ENCODE measurements at places on chromosomes 3 and 15.

DNA sequence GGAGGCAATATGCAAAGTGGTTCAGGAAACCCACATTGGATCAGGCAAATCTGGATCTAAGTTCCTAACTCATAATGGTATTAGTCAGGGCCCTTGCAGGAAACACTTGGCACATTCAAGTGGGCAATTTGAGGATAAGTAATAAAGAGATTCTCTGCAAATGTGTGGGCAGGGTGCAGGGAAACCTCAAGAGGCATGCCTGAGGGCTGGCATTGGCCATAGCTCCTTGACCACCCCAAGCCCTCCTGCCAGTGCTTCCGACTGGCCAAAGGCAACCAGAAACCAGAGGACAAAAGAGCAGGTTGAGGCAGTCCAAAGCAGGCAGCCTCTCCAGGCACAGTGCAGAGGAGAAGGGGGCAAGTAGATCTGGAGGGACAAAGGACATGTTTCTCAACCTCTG is 130.8 kb upstream of the SNTN start:
- no peak for DNase-seq

DNA sequence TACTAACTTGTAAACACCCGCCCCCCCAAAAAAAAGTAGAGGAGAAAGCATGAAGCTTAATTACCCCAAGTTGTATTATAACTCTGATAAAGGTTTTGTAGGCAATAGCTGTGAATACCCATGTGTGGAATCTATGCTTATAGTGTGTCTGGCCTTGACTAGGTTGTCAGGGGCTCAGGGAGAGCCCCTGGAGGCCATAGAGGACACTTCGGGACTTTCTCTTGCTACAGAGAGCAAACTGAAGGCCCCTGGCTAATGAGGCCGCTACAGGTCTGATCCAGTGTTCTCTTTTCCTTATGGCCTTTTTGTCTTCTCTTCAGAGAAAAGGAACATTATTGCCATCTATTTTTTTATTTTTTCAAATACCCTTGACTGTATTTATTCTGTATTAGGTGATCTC is 19.1 kb upstream of the SCAANT1 start:
- DNase-seq = no peak

DNA sequence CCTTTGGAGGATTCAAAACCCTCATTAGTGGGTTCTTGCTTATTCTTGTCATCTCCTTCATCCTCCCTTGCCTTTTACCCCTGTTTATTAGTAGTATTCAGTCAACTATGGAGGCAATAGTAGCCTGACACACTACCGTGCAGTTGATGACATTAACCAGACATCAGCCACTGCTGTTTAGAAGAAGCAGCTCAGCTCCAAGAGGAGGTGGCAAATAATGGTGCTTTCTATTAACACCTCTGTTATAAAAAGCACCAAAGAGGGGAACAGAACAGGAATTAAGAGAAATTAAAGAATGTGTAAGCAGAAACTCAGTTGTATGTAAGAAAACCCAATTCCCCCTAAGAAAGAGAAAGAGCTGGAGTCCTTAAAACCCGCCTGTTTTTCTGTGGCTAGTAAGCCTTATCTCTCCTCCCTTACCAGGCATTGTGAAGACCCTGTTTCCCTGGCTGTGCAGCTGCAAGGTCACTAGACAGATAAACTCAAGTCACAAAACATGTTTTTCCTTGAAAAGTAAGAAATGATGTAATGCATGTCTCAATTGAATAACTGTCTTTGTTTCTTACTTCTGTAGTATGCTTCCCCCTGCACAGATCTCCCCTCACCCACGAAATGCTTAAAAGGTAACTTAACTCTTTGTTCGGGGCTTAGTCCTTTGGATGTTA is 21.2 kb downstream of the CCR4 start:
- DNase-seq = no peak

DNA sequence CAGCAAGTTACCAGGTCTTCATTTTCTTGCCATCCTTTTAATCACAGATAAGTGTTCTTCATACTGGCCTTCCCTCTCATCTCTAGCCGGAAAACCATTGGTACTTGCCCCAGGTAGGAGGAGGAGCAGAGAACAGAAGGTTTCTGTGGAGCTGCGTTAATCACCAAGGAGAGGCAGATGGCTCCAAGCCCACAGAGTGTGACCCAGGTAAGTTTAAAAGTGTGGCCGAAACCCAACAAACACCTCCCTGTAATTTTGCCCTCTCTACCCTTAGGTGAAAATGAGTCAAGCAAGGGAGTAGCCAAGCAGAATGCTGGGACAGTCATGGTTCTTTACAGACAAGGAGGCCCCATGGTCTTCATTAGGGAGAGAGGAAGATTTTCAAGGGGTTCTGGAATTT is 37.3 kb downstream of the NFKBIZ start:
- no peak for DNase-seq

GRCh38 chr3:65939184-65939583 is 99.5 kb downstream of the MAGI1 start:
- no peak for DNase-seq

- no peak for DNase-seq
Measured at GRCh38 chr3:179268400-179269051, 17.6 kb upstream of the KCNMB3 start.

DNA sequence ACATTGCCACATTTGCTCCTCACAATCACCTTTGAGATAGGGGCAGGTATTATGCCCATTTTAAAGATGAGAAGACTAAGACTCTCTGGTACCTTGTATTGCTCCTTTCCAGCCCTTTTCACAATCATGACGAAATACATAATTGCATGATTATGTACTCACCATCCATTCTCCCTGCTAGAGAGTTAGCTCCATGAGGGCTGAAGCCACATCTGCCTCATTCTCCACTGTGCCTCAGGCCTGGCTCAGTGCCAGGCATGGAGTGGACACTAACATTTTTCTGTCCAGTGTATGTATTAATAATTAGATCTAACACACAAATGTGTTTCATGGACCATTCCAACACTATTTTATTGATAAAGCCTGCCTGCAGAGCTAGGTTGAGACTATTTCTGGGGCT is 191.4 kb downstream of the MINAR1 start:
- no peak for DNase-seq

GRCh38 chr3:138460536-138461205 is 26.3 kb downstream of the ESYT3 start:
- DNase-seq = no peak

All from NCI-H226 (cell line).